ENCODE measurements at places on chromosomes 12 and 14.

GRCh38 chr12:99386907-99387306 lies 260.6 kb upstream of the GARIN6 start:
- no peak for DNase-seq

- no peak for DNase-seq
These were observed 134.1 kb downstream of the PPM1H start for GRCh38 chr12:62800707-62801400.

DNA sequence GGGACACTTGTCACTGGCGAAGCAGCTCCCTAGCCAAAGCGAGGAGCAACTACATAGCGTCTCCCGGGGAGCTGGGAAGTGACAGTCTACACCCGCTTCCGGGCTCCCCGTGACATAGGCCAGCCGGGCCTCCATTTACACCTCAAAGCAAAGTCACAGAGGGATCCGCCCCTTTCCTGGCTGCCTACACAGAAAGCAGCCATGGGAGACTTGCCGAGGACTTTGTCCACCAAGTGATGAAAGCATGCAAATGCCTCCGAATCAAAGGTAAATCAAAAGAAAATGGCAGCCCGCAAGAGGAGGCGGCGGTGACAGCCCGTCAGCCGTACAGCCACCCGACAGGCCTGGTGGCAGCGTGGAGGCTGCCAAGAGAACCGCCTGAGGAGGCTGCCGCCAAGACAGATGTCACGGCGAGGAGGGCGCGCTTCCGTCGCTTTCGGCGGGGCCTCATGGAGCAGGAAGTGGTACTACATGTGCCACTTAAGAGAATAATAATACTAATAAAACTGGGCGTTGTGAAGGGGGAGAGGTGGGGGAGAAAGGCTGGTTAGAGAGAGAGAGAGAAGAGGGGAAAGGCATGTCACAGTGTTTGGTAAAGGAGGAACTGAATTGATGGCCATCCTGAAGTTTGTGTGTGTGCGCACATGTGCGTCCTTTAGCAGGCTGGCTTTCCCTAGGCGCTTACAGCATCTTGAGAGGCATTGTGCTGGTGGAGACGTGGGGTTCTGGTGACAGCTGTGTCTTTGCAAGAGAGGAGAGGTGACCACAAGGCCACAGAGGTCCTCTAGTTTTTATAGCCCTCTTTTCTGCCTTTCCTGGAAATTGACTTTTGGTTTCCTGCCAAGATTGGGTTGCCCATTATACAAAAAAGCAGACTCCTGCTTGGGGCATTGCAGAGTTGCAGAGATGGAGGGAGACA lies 661.7 kb downstream of the VRK1 start:
- DNase-seq = no peak

- DNase-seq = no peak
These were observed 318.4 kb downstream of the RAD51B start for GRCh38 chr14:68137704-68138619.

- DNase-seq = no peak
These were observed 8.5 kb upstream of the FKBP11 start for GRCh38 chr12:48933664-48934311.

- DNase-seq = no peak
These were observed 24.2 kb downstream of the TRIM9 start for GRCh38 chr14:51070726-51071125.

- DNase-seq = no peak
These were observed 35.5 kb upstream of the ATF1 start for GRCh38 chr12:50728417-50728816.

DNA sequence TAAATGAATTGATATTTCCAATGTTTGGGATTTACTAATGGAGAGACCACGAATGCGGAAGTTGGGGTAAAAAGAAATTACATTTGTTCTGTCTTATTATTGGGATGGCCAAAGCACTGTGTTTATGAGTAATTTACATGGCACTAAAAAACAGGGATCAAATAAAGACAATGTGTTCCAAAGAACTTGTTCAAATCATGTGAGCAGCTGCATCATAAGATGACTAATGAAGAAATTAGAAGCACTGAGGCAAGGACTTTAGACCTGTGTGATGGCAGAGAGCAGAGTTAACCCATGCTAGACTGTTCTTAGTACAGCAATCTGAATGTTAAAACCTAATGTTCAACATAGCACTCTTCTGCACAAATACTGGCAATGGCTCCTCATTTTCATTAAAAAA lies 34.3 kb upstream of the DCN start:
- DNase-seq = no peak
